ENCODE measurements at places on chromosomes 1 and 21. TPM values are rescaled to one million over a fixed set of nuclear protein-coding genes. Genes with fewer than 3 reads are reported as not detected.

ATP6V1G3 gene
- not detected for total RNA-seq

ITSN1 gene
- total RNA-seq, result 15.0 TPM

GREM2 gene
- total RNA-seq, result not detected

GRCh38 chr1:169105434-169106094 is 926 bp upstream of the ATP1B1 start:
- DNase-seq, result no peak

- DNase-seq, result no peak
Measured at GRCh38 chr1:153437236-153437635, 20.9 kb downstream of the S100A7A start.

DNA sequence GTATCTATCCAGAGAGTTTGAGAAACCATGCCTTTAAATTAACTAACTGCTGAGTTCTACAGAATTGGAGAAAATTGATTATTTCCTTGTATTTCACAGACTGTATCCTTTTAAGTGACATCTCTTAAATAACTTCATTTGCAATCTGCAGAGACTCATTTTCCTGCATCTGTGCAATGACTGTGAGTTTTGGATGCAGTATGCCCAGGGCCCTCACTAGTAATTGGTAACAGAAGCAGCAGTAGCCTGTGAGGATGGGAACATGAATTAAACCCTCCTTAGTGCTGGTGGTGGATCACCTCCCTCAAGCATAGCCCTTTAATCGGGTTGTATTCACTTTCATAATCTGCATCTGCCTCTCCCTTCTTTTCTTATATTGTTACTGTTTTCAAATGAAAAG is 21.7 kb upstream of the SH3D21 start:
- no peak for DNase-seq

GRCh38 chr1:57270927-57271698 is 152.7 kb downstream of the DAB1 start:
- DNase-seq, result peak; percentile 10

EPHA2 gene
- 117 TPM for total RNA-seq

- DNase-seq, result no peak
Measured at GRCh38 chr1:4176841-4177240, 276.8 kb upstream of the C1orf174 start.

LHX8 gene
- not detected for total RNA-seq

DNA sequence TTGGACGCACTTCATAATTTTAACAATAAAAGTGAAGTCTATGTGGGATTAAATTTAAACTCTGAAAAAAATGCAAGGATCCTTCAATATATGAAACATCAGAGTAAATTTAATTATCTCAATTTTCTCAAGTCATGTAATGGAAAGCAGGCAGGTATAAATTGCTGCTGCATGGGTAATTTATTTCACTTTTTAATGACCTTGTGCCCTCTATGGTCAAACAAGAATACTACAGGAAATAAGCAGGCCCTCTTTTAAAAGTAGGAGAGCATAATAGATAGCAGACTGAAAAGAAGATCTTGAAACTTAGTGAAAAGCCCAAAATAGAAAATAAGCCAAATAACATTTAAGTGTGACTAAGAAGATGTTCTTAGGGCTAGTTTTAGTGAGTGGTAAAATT is 22.9 kb downstream of the BCAS2 start:
- DNase-seq, result no peak

DNA sequence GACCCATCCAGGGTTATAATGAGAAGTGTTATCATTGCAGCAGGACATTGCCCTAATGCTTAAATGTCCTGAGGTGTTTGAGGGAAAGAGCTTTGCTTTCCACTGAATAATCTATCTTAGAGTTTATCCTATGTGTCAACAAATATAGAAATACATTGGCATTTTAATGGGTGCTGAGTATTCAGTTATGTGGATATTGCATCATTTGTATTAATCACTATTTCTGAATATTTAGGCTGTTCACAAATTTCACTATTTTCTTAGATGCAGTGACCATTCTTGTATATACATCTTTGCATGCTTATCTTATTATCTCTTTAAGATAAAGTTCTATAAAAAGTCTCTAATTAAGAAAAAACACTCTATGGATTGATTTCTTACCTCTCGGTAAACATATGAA is 18.2 kb downstream of the TRIM67 start:
- DNase-seq, result no peak

- no peak for DNase-seq
Measured at GRCh38 chr1:182166750-182167149, 105.2 kb upstream of the ZNF648 start.

- peak; percentile 31 for DNase-seq
Measured at GRCh38 chr1:163213626-163214025, 10.9 kb upstream of the RGS5 start.

DNA sequence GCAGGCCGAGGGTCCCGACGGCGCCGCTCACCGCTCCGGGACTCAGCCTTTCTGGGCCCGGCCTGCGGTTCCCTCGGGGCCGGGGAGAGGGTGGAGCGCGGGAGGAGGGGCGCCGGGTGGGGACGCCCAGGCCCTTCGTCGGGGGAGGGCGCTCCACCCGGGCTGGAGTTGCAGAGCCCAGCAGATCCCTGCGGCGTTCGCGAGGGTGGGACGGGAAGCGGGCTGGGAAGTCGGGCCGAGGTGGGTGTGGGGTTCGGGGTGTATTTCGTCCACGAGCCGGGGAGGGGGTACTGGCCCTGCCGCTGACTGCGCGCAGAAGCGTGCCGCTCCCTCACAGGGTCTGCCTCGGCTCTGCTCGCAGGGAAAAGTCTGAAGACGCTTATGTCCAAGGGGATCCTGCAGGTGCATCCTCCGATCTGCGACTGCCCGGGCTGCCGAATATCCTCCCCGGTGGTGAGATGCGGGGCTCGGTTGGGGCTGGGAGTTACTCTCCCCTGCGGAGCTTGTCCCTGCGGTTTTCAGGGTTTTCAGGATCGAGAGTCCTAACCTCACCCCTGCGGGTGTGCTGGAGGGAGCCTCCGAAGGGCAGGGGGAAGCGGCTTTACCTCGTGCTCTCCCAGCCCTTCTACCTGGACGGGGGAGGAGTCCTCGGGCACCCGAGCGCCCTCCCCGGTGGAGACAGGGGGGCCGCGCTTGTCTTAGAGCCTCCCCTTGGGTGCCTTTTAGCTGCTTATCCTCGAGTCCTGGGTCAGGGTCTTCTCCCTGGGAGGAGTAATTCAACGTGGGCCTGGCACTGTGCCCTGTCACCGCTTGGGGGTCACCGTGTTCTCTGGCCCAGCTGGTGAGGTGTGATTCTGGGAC is 2.1 kb downstream of the SAMD11 start:
- no peak for DNase-seq
